ENCODE measurements at places on chromosomes 5 and 9.

DNA sequence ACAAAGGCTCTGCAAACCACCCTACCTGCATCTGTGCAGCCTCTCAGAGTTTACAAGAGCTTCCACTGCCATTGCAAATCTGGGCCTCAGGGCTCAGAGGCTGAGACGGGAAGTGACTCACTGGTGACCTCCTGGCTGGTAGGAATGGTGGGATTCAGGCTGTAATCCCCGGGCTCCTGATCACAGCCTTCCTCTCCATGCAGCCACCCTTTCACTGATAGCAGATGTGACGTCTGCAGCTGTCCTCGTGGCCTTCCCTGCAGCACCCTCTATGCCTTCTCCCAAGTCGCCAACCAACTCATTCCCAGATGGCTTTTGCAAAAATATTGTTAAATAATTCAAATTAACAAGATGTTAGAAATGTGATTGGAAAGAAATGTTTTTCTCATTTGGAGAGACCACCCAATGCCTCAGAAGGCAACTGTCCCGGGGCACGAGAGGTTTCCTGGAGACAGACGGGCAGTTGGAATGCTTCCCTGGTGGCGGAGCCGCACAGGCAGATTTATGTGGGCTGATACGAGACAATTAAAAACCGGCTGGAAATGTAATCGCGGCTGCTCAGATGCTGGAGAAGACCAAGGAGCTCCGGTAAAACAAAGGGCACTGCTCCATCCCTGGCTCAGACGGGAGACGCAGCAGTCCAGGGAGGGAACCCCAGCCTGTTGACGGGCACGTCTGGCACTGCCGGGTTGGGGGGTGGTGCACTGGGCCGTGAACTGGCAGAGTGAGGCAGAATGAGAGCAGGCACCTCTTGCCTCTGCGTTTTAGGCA lies 34.4 kb upstream of the SLC25A51 start:
- DNase-seq, result peak; percentile 97

DNA sequence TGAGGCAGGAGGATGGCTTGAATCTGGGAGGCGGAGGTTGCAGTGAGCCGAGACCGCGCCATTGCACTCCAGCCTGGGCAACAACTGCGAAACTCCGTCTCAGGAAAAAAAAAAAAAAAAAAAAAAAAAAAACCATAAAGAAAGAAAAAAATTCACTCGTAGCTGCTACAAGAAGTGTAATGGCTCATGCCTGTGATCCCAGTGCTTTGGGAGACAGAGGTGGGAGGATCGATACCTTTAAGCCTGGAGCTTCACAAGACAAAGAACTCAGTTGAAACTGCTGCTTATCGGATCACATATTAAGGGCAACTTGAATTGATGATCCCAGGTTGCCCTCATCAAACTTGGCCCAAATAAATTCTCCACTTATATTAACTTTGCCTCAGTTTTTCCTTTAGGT lies 1.0 kb upstream of the ZCCHC7 start:
- no peak for DNase-seq

GRCh38 chr9:104247899-104248460 lies 153.9 kb downstream of the SMC2 start:
- DNase-seq, result peak; percentile 33

DNA sequence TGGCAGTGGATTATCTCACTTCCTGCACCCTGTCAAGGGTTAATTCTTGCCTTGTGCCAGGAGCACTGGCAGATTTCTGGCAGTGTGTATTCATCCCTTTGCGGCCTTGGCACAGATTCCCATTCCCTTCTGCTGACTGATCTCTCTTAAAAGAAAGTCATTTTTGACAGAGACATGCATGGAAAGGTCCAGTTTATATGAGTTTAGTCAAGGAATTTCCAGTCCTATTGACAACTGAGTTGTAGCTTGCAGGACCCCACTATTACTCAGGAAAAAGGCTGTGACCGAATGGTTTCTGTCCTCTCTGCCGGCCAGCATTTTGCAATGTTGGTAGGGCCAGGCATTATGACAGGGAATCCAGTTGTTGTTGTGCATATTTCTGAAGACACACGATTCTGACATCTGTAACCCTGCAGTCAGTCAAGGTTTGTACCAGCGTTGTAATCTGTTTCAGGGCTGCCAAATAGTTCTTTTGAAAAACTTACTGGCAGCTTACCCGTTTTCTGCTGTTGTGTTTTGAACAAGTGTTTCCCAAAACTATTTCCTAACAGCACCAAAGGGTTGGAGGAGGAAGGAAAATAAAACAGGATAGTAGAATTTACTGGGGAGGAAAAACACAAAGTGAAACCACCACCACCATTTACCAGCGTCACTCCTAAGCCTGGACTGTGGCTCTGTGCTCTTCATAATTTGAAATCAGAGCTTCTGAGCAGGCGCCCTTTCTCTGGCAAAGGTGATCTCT lies 243.4 kb upstream of the KLF4 start:
- DNase-seq, result peak; percentile 81

DNA sequence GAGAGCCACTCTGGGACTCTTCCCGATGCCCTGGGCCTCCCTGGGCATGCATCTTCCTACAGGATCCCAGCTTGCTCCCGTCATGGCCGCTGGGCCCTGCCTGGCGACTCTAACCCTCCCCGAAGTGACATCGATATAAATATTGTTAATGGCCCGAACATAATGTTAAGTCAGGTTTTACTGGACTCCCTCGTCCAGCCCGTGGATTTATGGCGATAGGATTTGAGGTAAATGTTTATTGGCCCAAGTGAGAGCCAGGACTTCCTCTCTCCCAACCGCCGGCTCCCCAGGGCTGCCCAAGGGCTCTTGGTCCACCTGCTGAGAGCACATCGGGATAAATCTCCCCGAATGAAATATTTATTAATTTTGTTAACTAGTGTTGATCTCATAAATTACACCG lies 246.3 kb downstream of the PBX3 start:
- no peak for DNase-seq

GRCh38 chr9:8533681-8534080 lies 734.1 kb upstream of the DMAC1 start:
- DNase-seq, result no peak

DNA sequence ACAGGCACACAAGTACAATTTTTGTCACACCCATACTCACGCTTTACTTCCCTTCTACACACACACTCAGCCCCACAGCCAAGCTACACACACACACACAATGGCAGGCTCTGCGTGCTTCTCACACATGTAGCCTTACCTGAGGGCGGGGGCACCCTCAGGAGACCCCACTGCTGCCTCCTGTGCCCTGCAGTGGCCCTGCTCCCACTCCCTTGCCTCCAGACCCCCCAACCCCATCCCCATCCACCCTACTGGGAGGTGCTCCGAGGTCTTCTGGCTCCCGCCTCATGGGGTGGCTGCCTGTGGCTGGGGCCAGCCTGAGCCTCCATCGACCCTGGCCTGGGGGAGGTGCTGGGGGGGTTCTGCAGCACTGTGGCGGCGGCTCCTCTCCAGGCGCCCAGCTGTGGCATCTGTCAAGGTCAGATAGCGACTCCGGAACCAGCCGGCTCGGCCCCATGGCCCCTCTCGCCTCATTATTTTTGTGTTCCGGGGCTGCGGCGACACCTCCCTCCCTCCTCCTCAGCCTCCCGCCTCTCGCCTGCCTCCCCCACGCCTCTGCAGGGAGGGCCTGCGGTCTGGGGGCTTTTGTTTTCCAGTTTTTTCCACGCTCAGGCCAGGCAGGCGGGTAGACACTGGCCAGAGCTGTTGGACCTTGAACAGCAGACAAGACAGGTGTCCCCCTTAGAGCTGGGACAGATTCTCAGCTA lies 21.7 kb downstream of the CXXC5 start:
- DNase-seq, result no peak

DNA sequence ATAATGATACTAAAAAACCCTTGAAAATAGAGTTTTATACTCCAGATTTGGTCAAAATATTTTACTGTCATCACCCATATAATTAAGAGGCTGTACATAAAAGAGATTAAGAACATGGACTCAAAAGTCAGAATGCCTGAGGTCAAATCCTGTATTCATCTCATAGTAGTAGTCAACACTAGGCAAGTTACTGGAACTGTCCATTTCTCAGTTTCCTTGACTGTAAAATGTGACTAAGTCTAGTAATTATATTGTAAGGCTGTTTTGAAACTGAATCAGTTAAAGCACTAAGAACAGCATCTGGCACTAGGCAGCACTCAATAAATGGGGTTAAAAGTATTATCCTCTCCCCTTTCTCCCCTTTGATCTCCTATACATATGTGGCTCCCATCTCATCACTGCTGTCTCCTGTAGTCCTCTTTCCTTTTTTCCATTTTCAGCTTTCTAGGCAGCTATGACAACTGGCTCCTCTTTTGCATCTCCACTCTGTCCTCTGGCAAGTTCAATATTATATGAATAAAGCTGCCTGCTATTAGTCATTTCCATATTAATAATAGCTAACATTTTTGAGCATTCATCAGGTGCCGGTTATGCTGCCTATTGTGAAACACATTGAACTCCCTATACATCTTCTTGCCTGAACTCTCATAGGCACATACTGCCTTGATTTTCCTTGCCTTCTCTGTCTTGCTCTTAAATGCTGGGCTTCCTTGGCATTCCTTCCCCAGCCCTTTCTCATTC lies 185.8 kb upstream of the NREP start:
- no peak for DNase-seq

DNA sequence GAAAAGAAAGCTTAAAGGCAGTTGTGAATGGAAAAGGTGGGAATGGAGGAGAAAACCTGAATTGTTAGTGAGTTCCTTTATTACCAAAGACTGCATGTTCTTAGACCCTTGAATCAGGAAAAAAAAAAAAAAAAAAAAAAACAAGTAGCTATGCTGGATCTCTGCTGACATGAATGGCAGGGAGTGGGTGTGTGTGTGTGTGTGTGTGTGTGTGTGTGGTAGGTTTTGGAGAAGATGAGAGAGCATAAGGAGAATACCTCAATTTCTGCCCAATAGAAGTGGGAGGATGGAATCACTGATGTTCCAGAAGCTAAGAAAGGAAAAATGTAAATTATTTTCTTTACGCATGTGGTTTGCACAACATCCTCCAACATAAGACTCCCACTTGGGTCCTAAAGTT lies 25.5 kb upstream of the NR4A3 start:
- no peak for DNase-seq

GRCh38 chr9:130174025-130174424 lies 1.8 kb downstream of the NCS1 start:
- peak; percentile 7 for DNase-seq

All from Daoy (cell line).